ENCODE measurements at places on chromosomes 3 and 15.

- DNase-seq = no peak
Observed at GRCh38 chr3:192905980-192906678, 11.5 kb downstream of the MB21D2 start.

GRCh38 chr3:119125742-119126504 is 20.0 kb upstream of the TEX55 start:
- DNase-seq = no peak

DNA sequence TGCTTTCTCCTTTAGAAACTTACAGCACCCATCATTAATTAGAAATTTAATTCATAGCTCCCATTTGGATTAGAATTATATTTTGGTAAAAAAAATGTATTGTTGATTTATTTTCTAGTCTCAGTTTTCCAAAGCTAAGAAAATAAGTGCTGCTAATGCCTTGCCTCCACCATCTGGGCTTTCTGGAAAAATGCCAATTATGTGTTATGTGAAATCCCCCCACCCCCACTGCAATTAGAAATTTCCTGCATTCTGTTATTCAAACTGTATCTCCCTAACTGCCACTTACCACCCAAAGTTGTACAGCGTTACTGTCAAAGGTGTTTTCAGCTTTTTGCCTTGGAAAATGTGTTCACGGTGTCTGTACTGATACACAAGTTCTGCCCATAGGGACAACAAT is 617.2 kb upstream of the UBE2E2 start:
- DNase-seq = no peak

DNA sequence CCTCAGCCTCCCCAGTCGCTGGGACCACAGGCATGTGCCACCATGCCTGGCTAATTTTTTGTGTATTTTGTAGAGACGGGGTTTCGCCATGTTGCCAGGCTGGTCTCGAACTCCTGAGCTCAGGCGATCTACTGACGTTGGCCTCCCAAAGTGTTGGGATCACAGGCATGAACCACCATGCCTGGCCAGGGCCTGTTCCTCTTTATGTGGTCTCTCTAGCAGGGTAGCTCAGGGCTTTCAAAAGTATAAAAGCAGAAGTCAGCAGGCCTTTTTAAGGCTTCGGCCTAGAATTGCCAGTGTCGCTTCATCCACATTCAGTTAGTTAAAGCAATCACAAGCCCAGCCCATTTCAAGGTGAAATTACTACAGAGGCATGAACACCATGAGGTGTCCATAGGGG is 7.6 kb downstream of the VHL start:
- DNase-seq = no peak

- no peak for DNase-seq
Observed at GRCh38 chr3:170367797-170368196, 10.3 kb downstream of the SKIL start.

GRCh38 chr3:25266677-25267076 is 161.4 kb upstream of the RARB start:
- no peak for DNase-seq

GRCh38 chr15:63979262-63979793 is 67.0 kb downstream of the DAPK2 start:
- DNase-seq = no peak

- no peak for DNase-seq
Observed at GRCh38 chr3:116512281-116512680, 67.0 kb upstream of the LSAMP start.

DNA sequence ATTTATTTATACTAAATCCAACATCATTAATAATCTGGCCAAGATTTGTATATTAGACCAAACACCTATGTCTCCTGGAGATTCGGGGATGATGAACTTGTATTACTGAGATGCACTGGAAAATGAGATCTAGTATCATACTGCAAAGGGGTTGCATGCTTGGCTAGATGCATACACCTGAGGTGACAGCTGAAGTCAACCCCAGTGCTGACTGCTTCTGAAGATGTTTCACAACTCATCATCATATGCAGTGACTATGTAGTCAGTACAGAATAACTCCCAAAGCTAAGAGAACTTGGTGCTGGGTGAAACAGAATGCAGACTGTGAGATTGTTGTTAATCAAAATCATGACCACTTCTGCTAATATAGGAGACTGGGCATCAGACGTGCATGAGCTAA is 1114.2 kb downstream of the NSUN3 start:
- DNase-seq = no peak

GRCh38 chr3:126067959-126068358 is 16.0 kb downstream of the SLC41A3 start:
- DNase-seq = no peak

GRCh38 chr15:44593042-44593736 is 56.2 kb downstream of the EIF3J start:
- DNase-seq = no peak

- no peak for DNase-seq
Observed at GRCh38 chr3:187838016-187838540, 92.8 kb upstream of the BCL6 start.

DNA sequence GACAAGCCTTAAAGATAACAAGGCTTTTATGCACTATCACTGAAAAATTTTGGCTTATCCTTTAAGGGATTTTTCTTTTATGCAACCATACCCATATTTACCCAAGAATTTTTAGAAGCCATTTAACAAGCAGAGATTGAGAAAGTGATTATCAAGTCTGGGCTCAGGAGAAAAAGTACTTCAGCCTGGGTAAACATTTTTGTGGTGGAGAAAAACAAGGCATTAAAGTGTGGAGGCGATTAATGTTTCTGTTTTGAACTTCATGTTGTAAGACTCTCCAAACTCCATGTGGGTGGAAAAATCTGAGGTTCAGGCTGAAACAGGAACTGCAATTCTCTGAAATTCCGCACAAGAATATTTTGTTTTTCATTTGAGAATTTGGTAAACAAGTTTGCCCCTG is 260.4 kb upstream of the KCNMB2 start:
- DNase-seq = no peak

GRCh38 chr3:37064747-37065146 is 71.4 kb downstream of the MLH1 start:
- no peak for DNase-seq

- no peak for DNase-seq
Observed at GRCh38 chr15:32981536-32981935, 213.0 kb downstream of the FMN1 start.

DNA sequence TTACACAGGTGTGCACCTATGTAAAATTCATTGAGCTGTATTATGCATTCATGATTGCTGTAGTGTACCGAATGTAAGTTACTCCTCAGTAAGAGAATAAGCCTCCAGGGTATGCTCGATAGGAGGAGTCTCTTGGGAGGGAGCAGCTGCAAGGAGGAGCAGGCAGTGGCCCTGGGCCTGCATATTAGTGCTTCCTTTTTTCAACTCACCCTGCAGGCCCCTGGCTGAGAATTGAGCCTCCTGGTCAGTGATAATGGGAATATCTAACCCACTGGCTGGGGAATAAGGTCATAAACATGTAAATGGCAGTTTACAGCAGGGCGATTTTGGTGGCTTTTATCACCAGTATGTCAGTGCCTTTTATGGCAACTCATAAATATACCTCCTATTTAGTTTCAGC is 21.7 kb upstream of the SFMBT1 start:
- DNase-seq = no peak

DNA sequence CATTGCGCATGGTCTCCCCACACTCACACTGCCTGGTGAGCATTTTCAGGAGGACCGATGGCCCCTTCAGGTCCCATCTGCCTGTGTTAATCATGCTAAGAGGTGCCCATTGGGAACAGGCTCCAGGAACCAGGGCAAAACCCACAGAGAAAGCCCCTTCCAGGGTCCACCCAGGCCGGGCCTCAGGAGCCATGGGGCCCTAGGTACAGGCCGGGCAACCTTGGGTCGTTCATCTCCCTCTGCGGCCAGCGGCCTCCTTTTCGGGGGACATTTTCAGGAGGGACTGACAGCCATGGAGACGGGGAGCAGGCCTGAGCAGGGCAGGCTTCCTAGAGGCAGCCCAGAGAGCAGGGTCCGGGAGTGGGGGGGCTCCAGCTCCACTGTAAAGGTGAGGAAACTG is 68.0 kb upstream of the TAMM41 start:
- no peak for DNase-seq

DNA sequence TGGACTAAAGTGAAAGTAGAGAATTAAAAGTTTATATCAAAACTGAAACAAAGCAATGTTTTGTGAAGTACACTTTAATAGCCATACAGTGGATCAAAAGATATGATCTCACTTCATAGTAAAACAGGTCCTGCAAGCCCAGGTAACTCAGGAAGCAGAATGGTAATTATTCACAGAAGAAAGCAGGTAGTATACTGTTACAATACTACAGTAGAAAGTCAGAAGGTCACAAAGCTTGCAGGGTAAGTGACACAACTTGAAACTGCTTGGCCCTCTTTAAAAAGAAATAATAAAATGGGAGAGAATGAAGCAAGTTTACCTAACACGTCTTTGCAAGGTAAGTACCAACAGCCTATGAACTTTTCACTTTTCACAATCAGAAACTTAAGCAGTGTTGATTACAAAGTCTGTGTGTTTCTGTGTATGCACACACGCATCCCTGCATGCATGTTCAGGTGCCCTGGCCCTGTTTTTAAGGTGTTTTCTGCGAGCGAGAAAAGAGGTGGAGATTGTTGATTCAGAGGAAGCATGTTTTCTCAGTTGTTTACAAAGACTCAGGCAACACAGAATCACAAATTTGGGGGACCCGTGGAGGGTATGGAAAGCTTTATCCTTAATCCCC is at the start of gene NAALADL2:
NAALADL2 (plus strand) TSS at position 221 of the 622 bp plus-strand sequence.
- DNase-seq = no peak

DNA sequence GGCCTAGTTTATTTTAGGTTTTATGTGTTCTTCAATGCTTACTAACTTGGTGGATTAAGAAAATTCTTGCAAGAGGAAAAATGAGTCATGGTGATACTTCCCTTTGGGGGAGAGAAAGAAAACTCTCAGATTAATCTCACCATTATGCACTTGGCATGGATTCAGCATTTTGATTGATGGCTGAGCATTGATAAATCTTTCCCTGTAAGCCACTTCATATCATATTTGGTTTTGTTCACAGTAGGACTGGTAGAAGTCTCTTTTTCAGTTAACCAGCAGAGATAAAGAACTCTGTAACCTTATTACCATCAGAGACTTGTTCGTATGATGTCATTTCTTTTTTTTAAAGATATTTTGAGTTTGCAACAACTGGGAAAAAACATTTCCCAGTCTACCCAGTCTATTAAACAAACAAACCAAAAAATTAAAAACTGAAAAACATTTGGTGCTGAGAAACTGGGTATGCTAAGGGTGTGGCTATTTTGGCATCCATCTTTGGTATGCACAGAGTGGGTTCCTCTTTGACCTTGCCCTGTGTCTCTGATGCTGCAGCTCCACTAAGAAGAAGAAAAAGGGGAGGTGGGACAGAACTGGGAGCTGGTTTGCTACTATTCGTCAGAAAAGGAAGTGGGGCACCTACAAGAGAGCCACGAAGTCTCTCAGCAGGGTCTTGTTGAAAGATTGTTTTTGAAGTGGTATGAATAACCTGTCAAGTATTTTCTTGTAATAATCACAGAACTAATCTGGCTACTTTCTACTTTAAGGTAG is 17.2 kb downstream of the TMOD3 start:
- no peak for DNase-seq

DNA sequence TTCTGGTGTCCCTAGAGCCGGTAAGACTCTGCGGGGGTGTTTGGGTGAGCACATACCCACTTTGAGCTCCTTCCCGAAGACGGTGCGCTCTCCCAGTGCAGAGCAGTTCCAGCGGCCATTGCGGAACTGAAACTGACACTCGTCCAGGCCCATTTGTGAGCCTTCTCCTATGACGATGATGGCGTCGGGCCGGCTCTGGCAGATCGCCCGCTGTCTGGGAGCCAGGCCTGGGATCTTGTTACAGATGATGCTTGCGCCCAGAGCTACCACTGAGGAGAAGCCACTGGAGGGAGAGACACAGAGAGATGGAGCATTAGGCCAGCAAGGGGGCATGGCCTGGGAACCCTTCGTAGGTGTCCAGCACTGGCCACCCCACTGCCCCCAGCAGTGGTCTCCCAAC is 5.0 kb downstream of the WNT7A start:
- DNase-seq = no peak

- no peak for DNase-seq
Observed at GRCh38 chr15:26358708-26359107, 414.2 kb downstream of the GABRB3 start.

DNA sequence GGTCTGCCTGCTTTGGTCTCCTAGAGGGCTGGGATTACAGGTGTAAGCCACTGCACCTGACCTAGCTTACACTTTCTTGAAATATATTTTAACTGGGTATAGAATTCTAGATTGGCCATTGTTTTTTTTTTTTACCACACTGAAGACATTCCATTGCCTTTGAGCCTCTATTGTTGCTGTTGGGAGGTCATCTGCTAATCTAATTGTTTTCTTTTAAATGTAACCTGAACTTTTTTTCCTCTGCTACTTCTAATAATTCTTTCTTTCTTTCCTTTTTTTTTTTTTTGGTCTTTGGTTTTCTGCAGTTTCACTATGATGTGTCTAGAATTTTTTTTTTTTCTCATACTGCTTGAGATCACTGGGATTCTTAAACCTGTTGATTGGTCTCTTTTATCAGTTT is 28.1 kb downstream of the ERICH6 start:
- no peak for DNase-seq
